ENCODE measurements at places on chromosomes 3 and 15. TPM values are rescaled to one million over a fixed set of nuclear protein-coding genes. Genes with fewer than 3 reads are reported as not detected.

Gene KBTBD13
- 1.2 TPM for polyA plus RNA-seq

DNA sequence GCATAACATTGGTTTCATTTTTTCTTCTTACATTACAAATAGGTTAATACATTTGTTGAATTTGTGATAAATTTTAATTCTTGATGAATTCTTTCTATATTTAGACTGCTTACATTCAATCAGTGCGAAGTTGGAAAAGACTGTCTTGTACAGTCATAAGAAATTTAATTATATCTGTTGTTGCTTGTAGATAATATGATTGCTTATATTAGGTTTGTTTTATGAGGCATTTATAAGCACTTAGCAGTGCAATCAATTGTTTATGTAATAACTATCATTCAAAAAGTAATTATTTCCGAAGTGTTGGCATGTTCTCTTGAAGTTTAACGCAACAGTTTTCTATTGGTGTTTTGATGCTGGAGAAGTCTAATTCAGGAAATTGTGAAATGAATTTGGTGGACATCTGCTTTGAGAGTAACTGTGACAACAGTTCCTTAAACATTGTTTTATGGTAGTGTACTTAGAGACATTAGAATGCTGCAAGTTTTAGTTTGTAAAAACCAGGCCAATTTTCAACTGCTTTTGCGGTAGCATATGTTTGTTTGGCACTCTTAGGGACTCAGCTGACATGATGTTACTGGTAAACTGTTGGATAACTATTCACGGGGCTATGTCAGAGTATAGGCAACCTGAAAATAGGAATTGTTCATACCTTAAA is 99.7 kb downstream of the NAALADL2 start:
- H3K27ac ChIP-seq, result no peak overlapping the region
- no peak for DNase-seq
- no peaks in the 10 kb centered on the region for H3K36me3 ChIP-seq
- H3K4me3 ChIP-seq, result no peak overlapping the region
- H3K27me3 ChIP-seq, result no peaks in the 10 kb centered on the region

GRCh38 chr15:60737217-60737616 is 258.3 kb upstream of the ICE2 start:
- H3K36me3 ChIP-seq, result no peaks in the 10 kb centered on the region
- no peak for DNase-seq
- no peak overlapping the region for H3K4me3 ChIP-seq

GRCh38 chr3:37913522-37913921 is 51.8 kb downstream of the CTDSPL start:
- H3K36me3 ChIP-seq, result no peaks in the 10 kb centered on the region
- H3K27me3 ChIP-seq, result no peaks in the 10 kb centered on the region
- H3K4me3 ChIP-seq, result no peak overlapping the region
- H3K4me1 ChIP-seq, result peaks cover 13% of the 10 kb centered on the region
- DNase-seq, result no peak
- H3K27ac ChIP-seq, result no peak overlapping the region

Gene ALDH1A3
- polyA plus RNA-seq, result 29.5 TPM

Gene KLHL40
- polyA plus RNA-seq, result 3.2 TPM

Gene OGG1
- 18.8 TPM for polyA plus RNA-seq

GRCh38 chr3:185912929-185913901 is 24.6 kb downstream of the TRA2B start:
- no peak overlapping the region for H3K4me3 ChIP-seq
- H3K27me3 ChIP-seq, result no peaks in the 10 kb centered on the region
- DNase-seq, result no peak
- no peaks in the 10 kb centered on the region for H3K4me1 ChIP-seq

DNA sequence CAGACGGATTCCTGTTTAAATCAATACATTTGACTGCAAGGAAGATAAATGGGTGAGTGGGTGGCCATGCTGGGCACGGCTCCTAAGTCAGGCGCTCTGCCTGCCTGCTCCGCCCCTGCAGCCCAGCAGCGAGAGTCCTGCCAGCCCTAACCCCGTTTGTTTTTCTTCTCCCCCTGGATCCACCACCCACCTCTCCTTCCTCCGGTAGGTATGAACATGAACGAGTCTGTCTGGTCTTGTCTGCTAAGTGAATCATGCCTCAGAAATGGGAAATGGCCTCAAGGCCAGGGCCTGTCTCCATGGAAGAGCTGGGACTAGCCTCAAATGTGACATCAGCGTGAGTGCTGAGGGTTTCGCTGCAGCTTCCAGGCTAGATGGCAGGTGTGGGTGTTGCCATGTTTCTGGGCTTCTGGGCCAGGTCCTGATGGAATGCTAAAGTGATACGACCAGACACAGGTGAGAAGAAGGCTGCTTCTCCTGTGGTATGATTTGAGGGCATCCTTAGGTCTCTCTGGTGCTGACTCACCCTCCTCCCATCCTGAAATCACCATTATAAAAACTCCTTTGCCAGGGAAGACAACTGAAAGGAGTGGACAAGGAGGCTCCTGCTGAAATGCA is 5.6 kb upstream of the FEM1B start:
- H3K4me3 ChIP-seq, result no peak overlapping the region
- no peak overlapping the region for H3K27ac ChIP-seq
- H3K27me3 ChIP-seq, result no peaks in the 10 kb centered on the region
- DNase-seq, result no peak

Gene FBXW12
- 0.98 TPM for polyA plus RNA-seq

DNA sequence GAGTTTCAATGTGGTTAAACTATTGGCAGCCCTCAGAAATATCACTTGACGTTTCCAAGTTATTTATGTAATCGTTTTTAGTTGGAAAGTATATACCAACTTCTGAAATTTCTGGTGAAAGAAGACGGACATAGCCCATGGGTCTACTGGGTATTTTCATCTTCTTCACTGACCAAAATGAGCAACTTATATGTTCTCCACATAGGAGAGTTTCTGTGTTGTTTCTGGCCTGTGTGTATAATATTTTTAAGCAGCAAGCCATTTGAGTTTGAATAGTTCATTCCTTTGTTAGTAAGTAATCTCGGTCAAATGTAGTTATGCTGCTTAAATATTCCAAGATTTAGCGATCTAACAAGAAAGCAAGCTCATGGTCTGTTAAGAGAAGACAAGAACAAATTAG is 57.3 kb downstream of the ADAMTSL3 start:
- no peaks in the 10 kb centered on the region for H3K36me3 ChIP-seq
- DNase-seq, result no peak
- no peaks in the 10 kb centered on the region for H3K27me3 ChIP-seq
- no peak overlapping the region for H3K27ac ChIP-seq

- H3K36me3 ChIP-seq, result no peaks in the 10 kb centered on the region
- no peak overlapping the region for H3K4me3 ChIP-seq
- peak overlapping the region; percentile 21 for H3K27ac ChIP-seq
- H3K27me3 ChIP-seq, result no peaks in the 10 kb centered on the region
- DNase-seq, result no peak
- H3K4me1 ChIP-seq, result peaks cover 40% of the 10 kb centered on the region
Measured at GRCh38 chr3:114622001-114622400, 328.2 kb downstream of the TIGIT start.

- H3K27ac ChIP-seq, result no peak overlapping the region
- no peaks in the 10 kb centered on the region for H3K36me3 ChIP-seq
- DNase-seq, result peak; percentile 33
- no peaks in the 10 kb centered on the region for H3K4me1 ChIP-seq
Measured at GRCh38 chr3:194075802-194076460, 60.0 kb upstream of the HES1 start.

Gene PTPRG
- polyA plus RNA-seq, result 26.3 TPM

DNA sequence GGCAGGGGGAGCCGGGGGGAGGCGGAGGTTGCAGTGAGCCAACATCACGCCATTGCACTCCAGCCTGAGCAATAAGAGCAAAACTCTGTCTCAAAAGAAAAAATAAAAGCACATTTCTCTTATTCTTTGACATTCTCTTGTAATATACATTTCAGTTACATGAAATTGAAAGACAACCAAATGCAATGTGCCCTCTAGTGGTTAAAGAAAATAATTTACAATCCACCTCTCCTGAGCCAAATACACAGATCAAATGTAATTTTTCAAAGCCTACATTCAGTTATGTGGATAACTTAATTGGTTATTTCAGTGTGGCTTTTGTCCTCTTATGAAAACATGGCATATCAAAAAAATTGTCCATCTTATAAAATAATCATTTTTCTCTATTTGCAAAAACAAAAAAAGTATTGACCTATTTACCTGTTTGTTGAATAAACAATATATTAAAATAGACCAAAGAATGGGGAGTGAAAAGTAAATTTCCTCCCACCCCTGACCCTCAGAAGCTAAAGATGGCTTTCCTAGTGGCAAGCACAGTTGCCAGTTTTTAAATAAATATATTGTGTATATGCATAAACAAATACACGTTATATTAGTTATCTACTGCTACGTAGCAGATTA is 14.2 kb upstream of the U2SURP start:
- no peak for DNase-seq
- H3K27ac ChIP-seq, result no peak overlapping the region
- no peaks in the 10 kb centered on the region for H3K4me1 ChIP-seq
- no peak overlapping the region for H3K4me3 ChIP-seq
- H3K36me3 ChIP-seq, result no peaks in the 10 kb centered on the region

DNA sequence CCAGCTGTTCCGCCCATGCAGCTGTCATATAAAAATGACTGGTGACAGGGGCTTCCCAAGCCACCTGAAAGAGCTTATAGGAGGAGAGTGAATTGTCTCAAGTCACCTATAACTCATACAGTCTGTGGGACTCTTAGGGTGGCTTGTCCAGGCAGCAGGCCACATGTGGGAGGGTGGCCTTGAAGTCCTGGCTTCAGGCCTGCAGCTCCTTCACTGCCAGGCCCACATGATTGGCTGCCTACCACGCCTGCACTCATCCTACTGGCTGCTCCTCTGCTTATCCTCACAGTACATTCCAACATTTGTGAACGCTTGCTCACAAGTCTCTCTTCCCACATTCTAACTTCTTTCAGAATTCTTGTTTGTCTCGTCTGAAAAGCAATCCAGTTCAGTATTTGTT is 41.1 kb upstream of the TIPARP start:
- DNase-seq, result peak; percentile 95
- no peak overlapping the region for H3K4me3 ChIP-seq
- no peaks in the 10 kb centered on the region for H3K27me3 ChIP-seq
- H3K4me1 ChIP-seq, result peaks cover 24% of the 10 kb centered on the region
- no peaks in the 10 kb centered on the region for H3K36me3 ChIP-seq

Gene RPSA
- 858 TPM for polyA plus RNA-seq

Gene ENTPD3
- 0.57 TPM for polyA plus RNA-seq

GRCh38 chr3:11632966-11633365 is 10.7 kb downstream of the VGLL4 start:
- H3K4me1 ChIP-seq, result peaks cover 62% of the 10 kb centered on the region
- no peaks in the 10 kb centered on the region for H3K36me3 ChIP-seq
- no peaks in the 10 kb centered on the region for H3K27me3 ChIP-seq
- DNase-seq, result no peak

DNA sequence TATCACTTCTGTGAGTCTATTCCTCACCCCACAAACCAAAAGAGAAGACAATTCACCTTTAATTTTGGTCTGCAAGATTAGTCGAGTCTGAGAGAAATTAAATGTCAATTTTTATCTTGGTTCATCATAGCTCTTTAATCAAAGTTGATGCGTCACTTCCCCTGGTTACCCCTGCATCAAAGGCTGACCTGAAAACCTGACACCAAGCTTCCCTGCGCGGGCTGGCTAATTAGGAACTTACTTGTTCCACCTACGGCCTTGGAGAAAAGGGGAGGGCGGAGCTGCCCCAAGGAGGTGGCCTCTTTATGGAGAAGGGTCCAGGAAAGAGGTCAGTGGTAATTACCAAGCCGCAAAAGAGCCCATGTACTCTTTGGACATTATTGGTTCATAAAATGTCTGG is 218.4 kb downstream of the ARRDC4 start:
- no peaks in the 10 kb centered on the region for H3K4me1 ChIP-seq
- H3K4me3 ChIP-seq, result no peak overlapping the region
- DNase-seq, result no peak
- no peaks in the 10 kb centered on the region for H3K27me3 ChIP-seq
- H3K27ac ChIP-seq, result no peak overlapping the region

GRCh38 chr3:150232992-150233451 is 175.1 kb upstream of the TSC22D2 start:
- no peak overlapping the region for H3K4me3 ChIP-seq
- H3K4me1 ChIP-seq, result no peaks in the 10 kb centered on the region
- DNase-seq, result peak; percentile 35
- no peaks in the 10 kb centered on the region for H3K27me3 ChIP-seq
- H3K36me3 ChIP-seq, result no peaks in the 10 kb centered on the region

DNA sequence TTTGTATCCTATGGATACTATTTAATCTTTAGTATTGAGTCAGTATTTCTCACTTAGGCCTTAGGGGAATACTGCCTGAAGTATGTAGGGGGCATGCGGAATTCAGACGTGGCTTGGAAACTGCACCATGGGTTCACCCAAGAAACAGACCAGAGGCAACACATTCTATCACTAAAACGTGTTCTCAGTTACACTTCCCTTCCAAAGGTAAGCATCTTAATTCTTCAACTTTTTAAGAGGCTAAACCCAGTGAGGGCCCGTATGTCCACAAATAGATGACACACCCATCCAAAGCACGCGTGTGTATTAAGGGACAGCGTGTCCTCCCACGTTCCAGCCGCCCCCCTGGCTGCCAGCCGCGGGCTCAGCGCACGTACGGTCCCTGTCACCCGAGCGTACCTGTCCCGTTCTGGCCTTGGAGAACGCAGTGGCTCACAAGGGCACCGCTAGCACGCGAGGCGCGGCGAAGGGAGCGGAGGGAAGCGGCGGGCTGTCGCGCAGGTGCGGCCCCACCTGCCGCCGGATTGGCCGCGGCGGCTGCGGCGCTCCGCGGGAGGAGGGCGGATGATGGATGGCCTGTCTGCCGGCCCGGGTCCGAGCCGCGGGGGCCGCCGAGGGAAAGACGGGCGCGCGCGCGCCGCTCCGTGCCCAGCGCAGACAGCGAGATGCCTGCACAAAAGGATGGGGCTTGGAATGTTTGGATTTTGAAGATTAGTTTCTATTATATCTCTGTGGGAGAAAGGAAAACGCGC is 1003.9 kb upstream of the NR2F2 start:
- no peaks in the 10 kb centered on the region for H3K36me3 ChIP-seq
- no peaks in the 10 kb centered on the region for H3K27me3 ChIP-seq
- H3K27ac ChIP-seq, result peak overlapping the region; percentile 93
- H3K4me3 ChIP-seq, result peak overlapping the region; percentile 67
- peaks cover 3% of the 10 kb centered on the region for H3K4me1 ChIP-seq
- peak; percentile 42 for DNase-seq

Gene CD80
- 0.42 TPM for polyA plus RNA-seq

Gene LRRIQ4
- polyA plus RNA-seq, result 3.4 TPM

All from testis (tissue), 5 donors.